Lung microvascular endothelial cell (primary cell): ENCODE measurements at places on chromosomes 5 and 9.
A peak's percentile ranks its signal among the peaks of the same experiment; 100 is the strongest.

GRCh38 chr9:131144201-131144600 lies 18.8 kb downstream of the NUP214 start:
- no peak for DNase-seq

DNA sequence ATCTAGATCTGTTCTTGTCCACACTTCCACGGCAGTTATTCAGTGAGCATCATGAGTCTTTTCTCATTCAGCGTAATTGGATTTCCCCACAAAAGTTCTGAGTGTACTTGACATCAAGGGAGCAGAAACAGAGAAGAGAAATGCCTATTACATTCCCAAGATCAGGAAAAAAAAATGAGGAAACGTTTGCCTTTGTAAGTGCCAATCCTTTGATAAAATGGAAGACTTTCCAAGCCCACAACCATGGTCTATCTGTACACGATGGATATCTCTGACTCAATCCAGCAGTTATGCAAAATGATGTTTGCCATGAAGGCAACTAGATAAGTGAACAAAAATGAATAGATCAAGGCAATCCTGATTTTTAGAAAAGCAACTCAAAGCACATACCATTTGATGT lies 235.9 kb downstream of the DOCK8 start:
- no peak for DNase-seq

- no peak for DNase-seq
These were observed 1309.2 kb upstream of the C9orf72 start for GRCh38 chr9:28882529-28882928.

DNA sequence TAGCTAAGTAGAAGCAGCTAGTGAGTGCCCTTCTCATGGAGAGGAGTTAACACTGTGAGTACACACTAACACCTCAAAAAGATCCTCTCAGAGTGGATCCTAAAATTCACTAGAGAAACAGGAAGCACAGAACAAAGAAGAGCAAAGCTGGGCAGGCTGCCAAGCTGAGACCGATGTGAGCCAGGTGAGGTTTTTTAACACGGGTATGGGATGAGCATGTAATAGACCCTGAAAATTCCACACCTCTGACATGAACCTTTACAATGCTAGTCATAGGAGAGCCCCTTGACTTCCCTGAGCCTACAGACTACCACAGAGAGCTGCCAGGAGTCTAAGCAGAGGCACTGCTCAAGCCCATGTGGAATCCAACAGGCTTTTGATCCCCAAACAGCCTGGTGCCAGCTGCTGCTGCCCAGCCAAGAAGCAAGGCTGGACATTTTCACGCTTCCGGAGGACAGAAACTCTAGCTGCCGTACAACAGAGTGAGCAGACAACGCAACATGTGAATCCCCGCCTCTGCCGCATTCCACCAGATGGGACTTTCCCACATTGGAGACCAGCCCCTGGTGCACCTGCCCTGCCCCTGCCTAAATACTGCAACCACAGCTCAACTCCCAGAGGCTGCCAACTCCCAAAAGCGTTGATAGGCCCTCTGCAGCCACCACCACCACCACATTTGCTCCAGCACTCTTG lies 280.8 kb downstream of the CDH10 start:
- no peak for DNase-seq

- no peak for DNase-seq
These were observed 118.1 kb upstream of the LMX1B start for GRCh38 chr9:126495411-126496180.

DNA sequence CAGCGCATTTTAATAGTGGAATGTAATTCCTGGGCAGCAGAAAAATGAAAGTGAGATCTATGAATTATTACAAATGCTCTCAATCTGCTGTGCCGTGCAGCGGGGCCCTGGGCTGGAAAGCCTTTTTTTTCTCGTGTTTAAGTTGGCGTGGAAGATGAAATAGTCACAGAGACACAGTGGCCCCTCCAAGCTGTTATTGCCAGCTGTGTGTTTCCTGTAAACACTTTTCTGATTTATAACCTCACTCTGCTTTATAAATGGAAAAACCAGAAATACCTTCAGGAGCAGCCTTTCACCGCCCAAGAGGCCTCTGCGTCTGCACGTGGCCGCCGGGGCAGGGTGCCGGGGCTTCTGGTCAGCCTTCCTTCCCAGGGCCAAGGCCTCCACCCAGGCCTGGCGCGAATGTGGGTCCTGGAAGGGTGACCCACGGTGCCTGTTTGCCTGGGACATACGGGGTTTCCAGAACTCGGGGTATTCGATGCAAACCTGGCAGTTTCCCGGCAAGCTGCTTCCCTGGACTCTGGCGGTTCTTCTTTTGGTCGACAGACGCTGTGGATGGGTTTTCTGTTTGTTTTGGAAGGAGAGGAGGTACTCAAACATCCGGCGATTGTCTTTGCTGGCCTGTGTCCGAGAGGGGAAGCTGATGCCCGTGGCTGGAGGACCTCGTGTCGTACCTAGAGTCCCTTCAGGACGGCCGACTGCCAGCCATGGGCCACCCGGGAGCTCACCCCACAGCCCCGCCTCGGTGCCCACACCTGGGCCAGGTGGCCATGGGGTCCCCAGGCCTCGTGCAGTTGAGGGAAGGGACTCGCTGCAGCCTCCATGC lies 256.7 kb downstream of the PARP8 start:
- DNase-seq = peak; percentile 22

GRCh38 chr9:37746448-37747270 lies 6.9 kb upstream of the TRMT10B start:
- no peak for DNase-seq

GRCh38 chr9:86892576-86892975 lies 54.7 kb downstream of the GAS1 start:
- no peak for DNase-seq

DNA sequence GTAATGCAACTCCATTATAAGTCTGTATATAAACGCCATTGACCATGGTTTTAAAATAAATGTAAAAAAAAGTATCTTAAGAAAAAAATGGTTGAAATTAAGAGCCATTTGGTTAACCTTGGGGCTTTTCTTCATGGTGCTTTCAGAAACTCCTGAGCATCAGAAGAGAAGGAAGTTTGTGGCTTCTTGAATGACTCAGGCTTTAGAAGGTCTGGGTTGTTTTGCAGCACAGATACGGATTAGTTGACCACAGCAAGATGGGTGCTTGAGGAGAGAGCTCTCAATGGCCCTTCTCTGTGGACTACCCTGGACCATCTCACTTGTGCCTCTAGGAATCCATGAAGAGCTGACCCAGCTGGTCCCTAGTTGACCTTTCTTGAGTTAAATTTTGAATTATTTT lies 189.5 kb downstream of the TMEM38B start:
- DNase-seq = no peak
